ENCODE measurements at places on chromosomes 2 and 18. TPM values are rescaled to one million over a fixed set of nuclear protein-coding genes. Genes with fewer than 3 reads are reported as not detected.

- H3K27me3 ChIP-seq = no peaks in the 10 kb centered on the region
- H3K27ac ChIP-seq = no peak overlapping the region
- no peaks in the 10 kb centered on the region for H3K4me1 ChIP-seq
- H3K36me3 ChIP-seq = no peaks in the 10 kb centered on the region
- H3K4me3 ChIP-seq = no peak overlapping the region
These were observed 265.4 kb downstream of the DCDC2C start for GRCh38 chr2:3968736-3969135.

- H3K27me3 ChIP-seq = peaks cover 24% of the 10 kb centered on the region
- H3K4me3 ChIP-seq = no peak overlapping the region
- H3K4me1 ChIP-seq = no peaks in the 10 kb centered on the region
- H3K27ac ChIP-seq = no peak overlapping the region
- DNase-seq = no peak
These were observed 295.9 kb upstream of the CRIM1 start for GRCh38 chr2:36059691-36060090.

GRCh38 chr2:222926915-222927314 lies 66.1 kb downstream of the ACSL3 start:
- peaks cover 38% of the 10 kb centered on the region for H3K36me3 ChIP-seq
- DNase-seq = no peak
- H3K27ac ChIP-seq = no peak overlapping the region
- no peaks in the 10 kb centered on the region for H3K27me3 ChIP-seq

DNA sequence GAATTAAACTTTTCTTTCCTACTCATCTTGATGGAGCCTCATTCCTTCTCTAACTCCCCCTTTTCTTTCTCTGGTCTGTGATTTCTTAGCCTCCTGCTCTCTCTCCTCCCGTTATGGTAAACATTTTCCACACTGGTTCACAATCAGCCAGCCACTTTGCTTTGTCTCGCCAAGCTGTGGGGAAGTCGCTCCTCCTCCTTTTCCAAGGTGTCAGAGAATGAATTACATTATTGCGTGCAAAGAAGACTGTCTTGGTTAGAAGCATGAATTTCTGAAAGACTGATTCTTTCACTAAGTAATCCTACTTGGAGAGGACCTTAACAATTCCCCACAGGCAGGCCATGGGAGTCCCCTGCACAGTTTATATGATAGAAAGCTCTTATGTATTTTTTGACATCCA lies 46.1 kb downstream of the RASGRP3 start:
- no peak for DNase-seq
- H3K4me3 ChIP-seq = no peak overlapping the region
- no peaks in the 10 kb centered on the region for H3K27me3 ChIP-seq

GRCh38 chr18:63206433-63207142 lies 113.0 kb downstream of the BCL2 start:
- peaks cover 81% of the 10 kb centered on the region for H3K36me3 ChIP-seq
- peaks cover 91% of the 10 kb centered on the region for H3K4me1 ChIP-seq
- peak overlapping the region; percentile 94 for H3K27ac ChIP-seq

DNA sequence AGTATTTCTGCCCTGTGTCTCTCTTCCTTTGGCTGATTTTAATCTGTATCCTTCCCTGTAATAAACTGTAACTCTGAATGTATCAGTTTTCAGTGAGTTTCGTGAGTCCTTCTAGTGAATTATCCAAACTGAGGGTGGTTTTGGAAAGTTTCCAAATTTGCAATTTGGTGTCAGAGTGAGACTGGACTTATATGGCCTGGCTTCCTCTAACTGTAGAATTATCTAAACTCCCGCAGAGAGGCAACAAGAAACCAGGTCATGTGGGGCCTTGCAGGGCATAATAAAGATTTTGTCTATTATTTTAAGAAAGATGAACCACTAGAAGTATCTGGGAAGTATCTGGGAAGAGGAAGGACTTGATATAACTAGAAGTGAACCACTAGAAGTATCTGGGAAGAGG lies 95.3 kb upstream of the RNF152 start:
- peaks cover 6% of the 10 kb centered on the region for H3K4me1 ChIP-seq
- no peaks in the 10 kb centered on the region for H3K27me3 ChIP-seq
- H3K36me3 ChIP-seq = no peaks in the 10 kb centered on the region
- DNase-seq = no peak
- no peak overlapping the region for H3K27ac ChIP-seq

GRCh38 chr2:222058819-222059445 lies 239.9 kb downstream of the PAX3 start:
- H3K36me3 ChIP-seq = no peaks in the 10 kb centered on the region
- DNase-seq = no peak
- no peak overlapping the region for H3K4me3 ChIP-seq
- H3K4me1 ChIP-seq = no peaks in the 10 kb centered on the region

- no peak for DNase-seq
- H3K27me3 ChIP-seq = no peaks in the 10 kb centered on the region
- H3K36me3 ChIP-seq = peaks cover 28% of the 10 kb centered on the region
- H3K4me3 ChIP-seq = peak overlapping the region; percentile 75
These were observed 35.4 kb downstream of the LBH start for GRCh38 chr2:30266705-30267104.

DNA sequence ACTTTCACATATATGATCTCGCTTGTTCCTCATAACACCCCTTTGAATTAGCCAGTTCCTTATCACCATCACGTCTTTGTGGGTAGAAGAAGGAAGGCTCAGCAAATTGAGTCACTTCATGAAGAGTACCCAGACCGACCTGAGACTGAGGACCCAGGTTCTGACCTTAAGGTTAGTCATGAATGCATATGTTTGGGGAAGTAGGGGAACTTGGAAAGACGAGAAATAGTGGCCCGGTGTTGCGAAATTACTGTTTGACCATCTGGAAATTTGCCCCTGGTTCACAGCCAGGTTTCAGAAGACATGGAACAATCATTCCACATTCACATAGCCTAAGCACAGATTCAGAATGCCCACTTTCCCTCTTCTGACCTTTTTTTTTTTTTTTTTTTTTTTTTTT lies 59.8 kb downstream of the MEIS1 start:
- no peaks in the 10 kb centered on the region for H3K4me1 ChIP-seq
- no peaks in the 10 kb centered on the region for H3K36me3 ChIP-seq
- H3K27me3 ChIP-seq = no peaks in the 10 kb centered on the region
- H3K27ac ChIP-seq = no peak overlapping the region
- no peak for DNase-seq

- H3K4me3 ChIP-seq = no peak overlapping the region
- DNase-seq = no peak
- no peak overlapping the region for H3K27ac ChIP-seq
These were observed 214.4 kb downstream of the SRBD1 start for GRCh38 chr2:45396671-45397070.

Gene SMAD2
- total RNA-seq = 170 TPM

Gene SP140L
- total RNA-seq = 85.2 TPM

Gene B4GALT6
- 1.2 TPM for total RNA-seq

Gene C2orf78
- total RNA-seq = not detected

Gene LRPPRC
- total RNA-seq = 62.0 TPM

Gene DAW1
- total RNA-seq = not detected
